Tongue (tissue), 3 donors: ENCODE measurements at places on chromosomes 3 and 15.

- DNase-seq = no peak
These were observed 38.8 kb downstream of the PTPRG start for GRCh38 chr3:61600195-61600594.

GRCh38 chr3:79846148-79846933 is 78.5 kb upstream of the ROBO1 start:
- no peak for DNase-seq

- DNase-seq = peak; percentile 52
These were observed 102.8 kb upstream of the GBE1 start for GRCh38 chr3:81864272-81864671.

GRCh38 chr3:26104851-26105251 is 315.0 kb downstream of the OXSM start:
- DNase-seq = peak; percentile 88

- peak; percentile 27 for DNase-seq
These were observed 504 bp downstream of the ABHD2 start for GRCh38 chr15:89088605-89089315.
